GM23248 (cell line): ENCODE measurements at places on chromosomes 12 and 14. TPM values are rescaled to one million over a fixed set of nuclear protein-coding genes. Genes with fewer than 3 reads are reported as not detected.

PSEN1 gene
- total RNA-seq: 49.5 and 81.9 TPM in 2 replicates

DNA sequence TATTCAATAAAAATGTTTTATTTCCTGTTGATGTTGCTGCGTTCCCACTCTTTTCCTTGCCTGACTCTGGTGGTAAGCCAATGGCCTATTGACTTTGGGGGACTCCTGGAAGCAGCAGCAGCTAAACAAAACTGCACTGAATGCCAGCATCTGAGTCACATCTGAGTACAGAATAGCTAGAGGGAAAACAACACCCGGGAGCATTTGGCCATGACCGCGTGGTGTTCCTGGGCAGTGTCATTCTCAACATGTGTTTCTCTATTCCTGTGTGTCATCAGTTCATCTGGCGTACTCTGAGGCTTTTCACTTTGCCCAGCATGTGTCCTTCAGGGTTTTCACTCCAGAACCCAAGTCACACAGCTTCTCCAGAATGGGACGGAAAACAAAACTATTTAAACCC is 238.8 kb downstream of the PAWR start:
- peak; percentile 96 for DNase-seq

DNA sequence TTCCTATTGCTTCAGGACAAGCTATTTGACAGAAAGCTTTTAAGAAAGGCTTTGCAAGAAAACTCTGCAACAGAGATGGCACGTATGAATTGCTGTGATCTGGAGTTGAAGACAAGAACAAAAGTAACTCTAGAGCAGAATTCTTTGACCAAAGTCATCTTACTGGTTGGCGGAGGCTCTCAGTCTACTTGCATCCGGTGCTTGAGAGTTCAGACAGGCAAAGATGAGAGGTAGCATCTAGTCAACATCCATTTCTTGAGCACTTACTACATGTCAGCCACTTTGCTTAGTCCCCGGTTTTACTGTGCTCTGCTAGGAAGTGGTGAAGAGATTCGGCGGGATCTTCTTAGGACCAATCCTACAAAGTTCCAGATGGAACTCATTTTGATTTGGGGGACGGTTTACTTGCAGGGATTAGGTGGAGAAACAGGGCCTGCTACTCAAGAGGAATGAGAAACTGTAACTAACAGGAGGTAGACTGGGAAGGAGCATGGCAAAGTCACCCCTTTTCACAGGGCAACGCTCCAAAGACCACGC is 404 bp upstream of the CCDC91 start:
- DNase-seq: no peak

GRCh38 chr14:102390064-102390855 is 27.5 kb downstream of the TECPR2 start:
- DNase-seq: peak; percentile 43

DNA sequence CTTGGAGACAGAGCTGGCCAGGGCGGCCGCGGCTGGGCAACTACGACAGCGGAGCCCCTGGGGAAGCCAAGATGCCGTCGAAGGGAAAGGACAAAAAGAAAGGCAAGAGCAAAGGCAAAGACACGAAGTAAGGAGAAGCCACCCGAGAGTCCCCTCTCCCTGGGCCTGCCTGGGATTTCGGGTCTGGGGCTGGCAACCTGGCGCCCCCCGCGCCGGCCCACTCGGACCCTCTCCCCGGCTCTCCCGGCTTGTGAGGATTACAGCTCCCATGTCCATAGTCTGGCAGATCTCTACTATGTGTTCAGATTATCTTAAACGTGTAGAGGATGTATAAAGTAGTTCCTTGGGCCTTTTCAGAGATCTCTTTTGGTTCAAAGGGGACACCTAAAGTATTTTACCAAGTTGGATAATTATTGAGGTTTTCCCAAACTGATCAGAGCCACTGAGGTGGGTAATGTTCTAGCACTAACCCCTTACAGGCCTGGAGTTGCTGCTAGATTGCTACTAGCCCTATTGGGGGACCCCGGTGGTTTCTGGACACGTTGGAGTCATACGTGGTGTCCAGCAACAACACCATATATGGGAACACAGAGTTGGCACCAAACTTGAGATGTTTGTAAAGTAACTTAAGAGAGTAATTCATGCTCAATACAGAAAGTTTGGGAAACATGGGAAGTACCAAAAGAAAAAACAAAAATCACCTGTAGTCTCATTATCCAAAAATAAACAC is 424 bp downstream of the BBOF1 start:
- peak; percentile 79 for DNase-seq

DNA sequence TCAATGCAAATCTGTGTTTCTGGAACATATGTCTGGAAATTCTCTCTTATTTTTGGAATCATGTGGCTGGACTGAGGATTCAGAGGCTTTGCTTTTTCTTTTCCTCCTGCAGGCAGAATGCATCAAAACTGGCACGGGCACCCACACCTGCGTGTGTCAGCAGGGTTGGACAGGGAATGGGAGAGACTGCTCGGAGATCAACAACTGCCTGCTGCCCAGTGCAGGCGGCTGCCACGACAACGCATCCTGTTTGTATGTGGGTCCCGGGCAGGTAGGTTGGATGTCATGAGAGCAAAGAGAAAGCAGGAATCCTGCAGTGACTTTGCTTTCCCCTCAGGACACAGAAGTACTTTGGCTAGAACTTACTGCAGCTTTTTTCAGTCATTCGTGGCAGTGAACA is 90.3 kb downstream of the STAB2 start:
- no peak for DNase-seq

DNA sequence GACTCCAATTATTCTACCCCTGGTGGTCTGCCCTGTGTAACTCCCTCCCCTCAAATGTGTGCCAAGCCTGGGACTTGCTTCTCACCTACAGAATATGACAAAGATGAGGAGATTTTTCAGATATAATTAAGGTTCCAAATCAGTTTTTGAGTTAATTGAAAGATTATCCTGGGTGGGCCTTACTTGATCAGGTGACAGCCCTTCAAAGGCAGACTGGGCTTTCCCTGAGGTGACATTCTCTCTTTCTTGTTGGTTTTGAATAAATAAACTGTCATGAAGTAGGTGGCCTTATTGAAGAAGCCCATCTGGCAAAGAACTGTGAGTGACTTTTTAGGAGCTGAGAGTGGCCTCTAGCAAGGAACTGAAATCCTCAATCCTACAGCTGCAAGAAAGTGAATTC is 106.0 kb downstream of the BRMS1L start:
- DNase-seq: no peak
